Activated naive CD8-positive, alpha-beta T cell treated with anti-CD3 and anti-CD28 coated beads for 36 hours (primary cell): ENCODE measurements at places on chromosomes 1 and 21. TPM values are rescaled to one million over a fixed set of nuclear protein-coding genes. Genes with fewer than 3 reads are reported as not detected.

Gene TAF13
- 32.3 TPM for total RNA-seq

Gene MYCL
- 0.20 TPM for total RNA-seq

Gene FCRL5
- total RNA-seq: 0.32 TPM

Gene TXNIP
- total RNA-seq: 228 TPM

Gene NLRP3
- 8.5 TPM for total RNA-seq

Gene LINGO4
- not detected for total RNA-seq

Gene KIF2C
- total RNA-seq: 65.0 TPM

Gene SPRR2F
- not detected for total RNA-seq

Gene LCE3E
- total RNA-seq: not detected

Gene CCSAP
- 7.6 TPM for total RNA-seq

Gene CFAP107
- not detected for total RNA-seq

Gene UMODL1
- not detected for total RNA-seq

Gene KCNN3
- 0.04 TPM for total RNA-seq

Gene SMIM11
- 38.9 TPM for total RNA-seq

Gene RSPH1
- not detected for total RNA-seq

Gene AGL
- 16.2 TPM for total RNA-seq
